Stimulated activated CD4-positive, alpha-beta T cell treated with anti-CD3 and anti-CD28 coated beads, Interleukin-12 subunit alpha, Interleukin-12 subunit beta, amount 100 ng/mL, for 24 hours (primary cell): ENCODE measurements at places on chromosomes 4 and X.

DNA sequence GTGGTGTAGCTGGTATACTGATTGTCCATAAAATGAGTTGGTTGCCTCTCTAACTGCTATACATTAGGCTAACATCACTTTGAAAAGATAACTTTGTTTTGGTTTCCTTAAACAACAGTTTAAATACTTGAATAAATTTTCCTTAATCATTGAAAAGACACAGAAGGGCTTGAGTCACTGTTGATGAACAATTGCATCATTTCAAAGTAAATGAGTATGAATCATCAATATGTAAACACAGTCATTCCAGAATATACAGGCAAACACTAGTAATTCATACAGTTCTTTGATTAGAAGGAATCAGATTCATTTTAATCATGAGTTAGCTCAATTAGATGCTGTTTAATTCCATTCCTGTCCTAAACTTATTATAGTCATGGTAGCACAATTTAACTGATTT is 160.6 kb downstream of the AFF2 start:
- DNase-seq, result no peak

DNA sequence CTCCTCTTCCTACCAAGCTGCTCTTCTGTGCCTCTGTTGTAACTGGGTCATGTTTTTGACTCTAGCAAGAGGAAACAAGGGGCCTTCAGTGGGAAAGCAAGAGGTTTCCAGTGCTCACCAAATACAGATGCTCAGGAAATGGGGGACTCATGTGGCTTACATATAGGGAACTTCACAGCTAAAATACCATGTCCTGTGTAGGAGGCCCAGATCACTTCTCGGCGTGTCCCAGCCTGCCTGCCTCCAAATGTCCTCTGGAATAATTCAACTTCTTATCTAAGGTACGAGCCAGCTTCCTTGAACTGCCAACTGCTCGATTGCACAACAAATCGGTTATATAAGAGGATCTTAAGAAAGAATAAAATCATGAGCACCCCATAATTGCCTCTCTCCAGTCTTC is 161.3 kb downstream of the KIT start:
- DNase-seq, result no peak

- no peak for DNase-seq
Measured at GRCh38 chr4:56655209-56655626, 25.9 kb downstream of the HOPX start.

GRCh38 chrX:3522101-3522650 is 175.7 kb upstream of the MXRA5 start:
- DNase-seq, result no peak

GRCh38 chrX:150899191-150899757 is 806 bp upstream of the CD99L2 start:
- DNase-seq, result peak; percentile 7

DNA sequence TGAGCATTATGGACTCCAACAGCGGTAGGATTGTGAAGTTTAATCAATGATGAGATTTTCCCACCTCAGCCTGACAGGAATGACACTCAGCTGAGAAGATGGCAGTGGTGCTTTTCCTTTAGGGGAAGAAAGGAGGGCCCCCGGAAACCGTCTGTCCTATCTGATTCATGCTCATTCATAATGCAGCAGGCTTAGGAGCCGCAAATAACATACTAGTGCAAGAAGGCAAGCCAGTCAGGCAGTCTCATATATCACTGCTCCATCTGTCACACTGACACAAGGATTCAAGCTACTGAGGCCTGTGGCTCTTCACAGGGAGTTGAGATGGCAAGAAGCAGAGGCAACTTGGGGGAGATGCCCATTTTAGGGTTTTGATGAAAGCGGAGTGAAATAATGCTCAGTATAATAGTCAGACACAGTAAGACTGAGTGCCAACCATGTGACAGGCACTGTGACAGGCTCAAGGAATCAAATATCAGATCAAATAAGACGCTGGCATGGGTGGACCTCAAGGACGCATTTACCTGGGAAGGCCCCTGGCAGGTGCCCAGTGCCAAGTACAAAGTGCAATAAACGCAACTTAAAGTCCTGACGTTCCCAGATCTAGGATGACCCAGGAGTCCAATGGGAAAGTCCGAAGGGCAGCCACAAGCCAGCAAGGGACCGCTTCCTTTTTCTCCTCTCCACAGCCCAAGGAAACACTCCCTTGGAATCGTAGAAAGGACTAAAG is 63.4 kb downstream of the FHDC1 start:
- no peak for DNase-seq

DNA sequence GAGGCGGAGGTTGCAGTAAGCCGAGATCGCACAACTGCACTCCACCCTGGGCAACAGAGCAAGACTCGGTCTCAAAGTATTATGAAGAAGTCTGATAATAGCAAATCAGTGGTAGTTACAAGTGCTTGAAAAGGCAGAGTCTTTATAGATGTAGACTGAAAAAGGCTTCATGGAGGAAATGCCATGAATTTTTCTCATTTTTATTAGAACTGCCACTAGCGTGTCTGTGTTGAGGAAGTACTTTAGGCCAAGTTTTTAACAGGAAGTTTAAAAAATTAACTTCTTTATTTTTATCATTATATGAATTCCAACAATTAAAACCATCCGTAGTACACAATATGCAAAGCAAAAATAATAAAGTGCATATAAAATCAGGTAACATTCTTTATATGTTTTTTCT is 32.8 kb upstream of the IL13RA1 start:
- no peak for DNase-seq

DNA sequence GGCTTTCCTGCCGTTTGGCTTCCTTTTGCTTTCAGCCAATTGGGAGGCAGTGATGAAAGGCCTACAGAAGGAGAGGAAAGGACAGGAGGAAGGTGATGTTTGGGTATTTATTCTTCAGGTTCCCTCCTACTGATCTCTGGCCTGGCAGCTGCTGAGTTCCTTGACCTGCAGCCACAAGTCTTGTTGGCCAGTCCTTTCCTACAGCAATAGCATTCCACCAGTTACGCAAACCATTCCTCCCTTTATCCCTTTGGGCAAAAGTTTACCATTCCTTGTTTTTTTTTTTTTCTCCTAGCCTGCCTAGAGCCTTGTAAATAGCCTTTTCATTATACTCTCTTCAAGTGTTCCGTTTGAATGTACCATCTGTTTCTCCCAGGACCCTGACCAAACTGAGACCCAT is 198.1 kb upstream of the FTHL17 start:
- no peak for DNase-seq

DNA sequence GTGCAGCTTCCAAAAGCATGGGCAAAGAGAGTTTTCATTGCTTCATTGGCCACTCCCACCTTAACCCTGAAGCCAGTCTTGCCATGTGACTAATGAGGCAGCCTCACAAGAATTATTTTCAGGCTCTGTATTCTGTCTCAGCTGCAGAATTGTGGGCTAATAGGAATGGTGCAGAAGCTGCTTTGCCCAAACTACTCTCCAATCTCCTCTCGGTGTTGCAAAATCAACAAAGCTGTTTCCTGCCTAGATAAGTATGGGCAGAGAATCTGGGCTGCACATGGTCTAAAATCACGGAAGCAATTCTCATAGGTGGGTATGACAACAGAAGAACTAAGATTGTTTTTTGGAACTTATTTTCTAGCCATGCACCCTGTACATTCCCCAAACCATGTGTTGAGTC is 31.4 kb downstream of the PPP1R2C start:
- DNase-seq, result no peak

DNA sequence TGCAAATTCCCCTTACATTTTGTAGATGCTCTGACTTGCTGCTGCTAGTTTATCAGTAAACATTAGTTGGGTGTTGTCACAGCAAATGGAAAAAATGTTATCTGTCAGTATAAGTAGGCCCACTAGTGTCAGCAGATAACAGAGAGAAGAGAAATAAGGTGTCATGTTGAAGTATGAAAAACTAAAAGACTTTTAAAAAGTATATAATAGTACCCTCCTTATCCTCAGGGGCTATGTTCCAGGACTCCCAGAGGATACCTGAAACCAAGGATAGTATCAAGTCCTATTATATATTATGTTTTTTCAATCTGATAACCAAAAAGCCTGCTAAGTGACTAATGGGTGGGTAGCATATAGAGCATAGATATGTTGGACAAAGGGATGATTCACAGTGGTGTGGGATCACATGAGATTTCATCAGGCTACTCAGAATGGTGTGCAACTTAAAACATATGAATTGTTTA is 11.6 kb upstream of the BMP2K start:
- no peak for DNase-seq

DNA sequence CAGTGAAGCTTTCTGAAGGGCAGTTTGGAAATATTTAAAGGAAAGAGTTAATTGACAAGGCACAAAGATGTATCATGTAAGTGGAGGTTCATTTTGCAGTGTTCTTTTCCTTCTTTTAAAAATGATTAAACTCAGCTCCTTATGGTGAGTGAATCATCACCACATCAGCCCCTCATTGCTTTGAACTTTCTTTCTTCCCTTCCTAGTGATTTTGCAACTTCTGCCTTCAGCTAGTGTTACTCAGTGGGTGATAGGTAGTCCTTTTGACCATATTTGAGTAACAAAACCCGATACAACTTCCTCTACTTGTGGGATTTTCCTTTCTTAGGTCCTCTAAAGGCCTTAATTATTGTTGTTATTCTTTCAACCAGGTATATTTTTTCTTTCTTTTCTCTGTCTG is 8.2 kb downstream of the ZCCHC4 start:
- DNase-seq, result no peak

DNA sequence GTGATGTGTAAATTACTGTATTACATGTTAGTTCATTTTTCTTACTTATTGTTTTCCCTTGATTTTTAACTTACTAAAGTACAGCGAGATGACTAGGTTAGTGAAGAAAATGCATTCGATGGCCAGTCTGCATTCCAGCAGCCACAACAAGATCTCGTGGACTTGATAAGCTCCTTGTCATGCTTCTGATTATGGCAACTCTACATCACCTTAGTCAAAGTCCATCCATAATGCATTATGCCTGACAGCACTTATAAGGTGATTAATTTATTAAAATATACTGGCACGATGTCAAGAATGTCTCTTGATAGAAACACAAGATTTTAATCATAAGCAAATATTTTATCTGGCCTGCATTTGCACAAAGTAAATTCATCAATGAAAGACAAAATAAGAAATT is 109.9 kb upstream of the NAP1L5 start:
- DNase-seq, result no peak

GRCh38 chr4:120769227-120769626 is 153.3 kb downstream of the PRDM5 start:
- no peak for DNase-seq

- no peak for DNase-seq
Measured at GRCh38 chrX:132622130-132622529, 133.3 kb upstream of the MBNL3 start.

GRCh38 chr4:38082424-38083385 is 122.5 kb downstream of the PTTG2 start:
- DNase-seq, result no peak

- DNase-seq, result no peak
Measured at GRCh38 chr4:9916937-9917336, 104.4 kb downstream of the SLC2A9 start.

DNA sequence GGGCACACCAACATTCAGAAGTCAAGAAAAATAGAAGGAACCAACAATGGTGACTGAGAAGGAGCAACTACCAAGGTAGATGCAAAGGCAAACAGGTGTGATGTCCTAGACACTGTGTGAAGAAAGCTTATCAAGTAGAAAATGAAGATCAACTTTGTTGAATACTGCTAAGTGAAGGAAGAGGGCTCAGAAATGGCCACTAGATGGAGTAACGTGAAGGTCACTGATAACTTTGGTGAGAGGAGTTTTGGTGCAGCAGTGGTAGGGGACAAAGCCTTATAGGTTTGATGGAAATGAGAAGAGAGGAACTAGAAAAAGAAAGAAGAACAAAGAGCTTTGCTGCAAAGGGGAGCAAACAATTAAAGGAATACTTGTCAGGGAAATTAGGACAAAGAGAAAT is 23.5 kb downstream of the OTC start:
- no peak for DNase-seq

GRCh38 chr4:151355155-151355554 is 29.8 kb upstream of the SH3D19 start:
- DNase-seq, result no peak
